Cortex of kidney (tissue), 1 donor: ENCODE measurements at places on chromosomes 3 and 15.

DNA sequence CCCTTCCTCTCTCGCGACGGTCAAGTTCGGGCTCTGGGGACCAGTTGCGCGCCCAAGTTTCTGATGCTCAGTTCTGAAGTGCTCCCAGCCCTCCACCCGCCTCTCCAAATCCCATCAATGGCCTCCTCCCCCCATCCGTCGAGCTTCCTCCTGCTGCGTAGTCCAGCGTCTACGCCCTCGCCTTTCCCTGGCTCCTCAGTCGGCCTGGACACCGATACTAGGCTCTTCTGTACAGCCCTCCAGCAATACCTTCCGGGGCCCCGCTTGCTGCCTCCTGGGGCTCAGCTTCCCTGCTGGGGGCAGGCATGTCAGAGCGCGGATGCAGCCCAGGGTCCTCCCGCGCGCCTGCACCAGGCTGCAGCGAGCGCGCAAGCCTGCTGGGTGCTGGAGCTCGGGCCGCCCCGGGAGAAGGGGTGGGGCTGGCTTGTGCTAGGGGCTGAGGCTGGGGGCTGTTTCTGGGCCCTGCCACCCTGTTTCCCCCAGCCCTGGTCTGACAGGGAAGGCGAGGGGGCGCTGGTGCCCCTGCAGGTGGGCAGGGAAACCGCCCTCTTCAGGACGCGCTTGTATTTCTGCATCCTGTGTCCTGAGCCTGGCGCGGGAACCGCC, 353.3 kb upstream of the SUCLG2 start:
- DNase-seq = no peak

DNA sequence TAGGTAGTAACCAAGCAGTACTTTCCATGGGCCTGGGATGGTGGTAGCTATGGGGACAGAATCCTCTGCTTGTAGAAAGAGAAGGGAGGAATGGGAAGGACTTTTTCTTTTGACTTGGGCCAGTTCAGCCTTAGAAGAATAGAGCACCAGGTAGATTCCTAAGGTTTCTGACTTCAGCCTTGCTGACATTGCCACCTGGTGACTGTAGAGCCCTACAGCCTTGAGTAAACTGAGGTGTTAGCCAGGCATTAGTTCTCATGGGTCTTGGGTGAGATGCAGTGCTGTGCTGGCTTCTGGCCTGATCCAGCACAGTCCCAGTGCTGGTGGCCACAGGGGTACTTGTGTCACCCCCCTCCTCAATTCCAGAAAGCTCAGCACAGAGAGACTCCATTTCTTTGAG, 171.1 kb downstream of the ZBBX start:
- no peak for DNase-seq

- no peak for DNase-seq
These were observed 72.7 kb downstream of the INO80 start for GRCh38 chr15:41043276-41043951.

GRCh38 chr15:79310612-79310984, 314 bp upstream of the TMED3 start:
- DNase-seq = no peak

- no peak for DNase-seq
These were observed 179.5 kb upstream of the NSMCE3 start for GRCh38 chr15:29449136-29449535.

DNA sequence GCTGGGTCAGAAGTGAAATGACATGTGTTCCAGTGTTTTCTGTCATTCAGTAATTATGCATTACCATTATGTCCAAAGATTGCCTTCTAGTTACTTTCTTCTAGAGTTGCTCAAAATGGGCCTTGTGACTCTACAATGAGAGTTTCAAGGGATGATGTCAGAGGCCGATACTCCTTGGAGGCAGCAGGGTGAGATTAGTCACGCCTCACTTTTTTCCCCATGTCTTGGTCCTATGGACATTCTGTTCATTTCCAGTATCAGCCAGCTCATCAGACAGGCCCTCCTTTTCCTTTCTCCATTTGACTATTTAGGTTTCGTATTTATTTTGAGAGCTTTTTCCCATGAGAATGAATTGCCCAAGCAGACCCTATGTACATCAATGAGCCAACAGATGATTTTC, 17.5 kb downstream of the VGLL3 start:
- DNase-seq = no peak

- no peak for DNase-seq
These were observed 154.8 kb upstream of the SNTN start for GRCh38 chr3:63497641-63498040.

- no peak for DNase-seq
These were observed 38.3 kb upstream of the IGSF10 start for GRCh38 chr3:151499168-151499567.

- no peak for DNase-seq
These were observed 55.0 kb downstream of the ATP2C1 start for GRCh38 chr3:130948929-130949328.

GRCh38 chr3:16675805-16676204, 70.6 kb upstream of the DAZL start:
- DNase-seq = no peak

DNA sequence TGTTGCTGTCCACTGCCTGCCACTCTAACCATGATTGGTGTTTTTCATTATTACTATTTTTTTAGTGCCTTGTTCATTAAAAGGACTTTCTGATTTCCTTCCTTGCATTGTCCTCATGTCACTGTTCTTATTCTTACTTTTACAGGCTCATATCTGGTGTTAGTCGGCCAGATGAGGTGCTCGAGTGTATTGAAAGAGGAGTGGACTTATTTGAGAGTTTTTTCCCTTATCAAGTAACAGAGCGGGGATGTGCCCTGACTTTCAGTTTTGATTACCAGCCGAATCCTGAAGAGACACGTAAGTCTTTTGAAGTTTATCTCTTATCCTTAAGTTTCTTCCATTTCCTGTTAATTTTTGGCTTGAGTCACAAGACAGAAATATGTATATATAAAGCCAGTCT, 23.2 kb downstream of the QTRT2 start:
- no peak for DNase-seq

DNA sequence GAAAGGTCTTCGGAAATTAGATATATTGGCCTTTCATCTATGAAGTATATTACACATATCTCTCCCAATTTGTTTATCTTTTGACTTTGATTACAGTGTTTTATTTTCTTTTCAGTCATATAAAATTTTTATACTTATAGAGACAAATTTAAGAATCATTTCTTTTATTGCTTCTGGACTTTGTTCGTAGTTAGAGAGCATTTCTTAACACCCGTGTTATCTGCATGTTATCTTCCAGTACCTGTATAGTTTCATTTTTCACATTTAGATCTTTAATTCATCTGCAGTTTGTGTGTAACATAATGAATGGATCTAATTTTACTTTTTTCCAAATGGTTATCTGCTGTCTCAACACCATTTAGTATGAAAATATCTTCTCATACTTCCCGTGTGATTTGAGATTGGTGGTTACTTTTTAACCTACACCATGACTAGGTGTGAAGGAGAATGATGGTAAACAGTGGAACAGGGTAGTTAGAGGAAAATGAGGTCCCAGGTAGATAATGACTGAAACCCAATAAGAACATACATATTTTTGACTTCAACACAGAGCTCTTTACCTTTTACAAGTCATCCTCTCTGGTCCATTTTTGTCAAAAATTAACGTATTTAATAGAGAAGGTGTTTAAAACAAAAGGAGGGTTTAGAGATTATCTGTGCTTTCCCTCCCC, 99.3 kb downstream of the LPP start:
- no peak for DNase-seq

GRCh38 chr15:36844534-36844998, 255.8 kb downstream of the MEIS2 start:
- DNase-seq = no peak

DNA sequence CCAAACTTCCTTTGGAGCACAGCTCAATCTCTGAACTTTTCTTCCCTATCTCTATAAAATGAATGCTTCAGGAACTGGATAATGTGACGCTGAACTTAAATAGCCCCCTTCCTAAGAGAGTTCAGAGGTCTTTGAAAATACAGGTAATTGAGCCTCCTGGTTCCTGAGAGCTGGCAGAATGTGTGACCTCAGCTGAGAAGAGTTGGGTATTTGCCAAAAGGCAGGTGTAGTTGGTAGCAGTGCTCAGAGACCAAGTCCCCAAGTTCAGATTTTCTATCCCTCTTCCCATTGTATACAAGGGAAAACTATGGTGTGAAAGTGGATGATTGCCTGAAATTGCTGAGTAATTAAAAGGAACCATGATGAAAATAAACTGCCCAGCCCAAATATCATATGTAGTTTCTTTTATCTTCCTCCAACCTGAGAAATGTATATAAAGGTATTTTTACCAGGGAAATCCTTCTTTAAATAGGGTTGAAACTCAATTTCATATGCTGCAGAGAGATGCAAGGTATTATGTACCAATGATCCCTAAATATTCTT, 154.6 kb upstream of the ICE2 start:
- DNase-seq = no peak

GRCh38 chr15:70853318-70853972, 512 bp downstream of the LARP6 start:
- DNase-seq = no peak

DNA sequence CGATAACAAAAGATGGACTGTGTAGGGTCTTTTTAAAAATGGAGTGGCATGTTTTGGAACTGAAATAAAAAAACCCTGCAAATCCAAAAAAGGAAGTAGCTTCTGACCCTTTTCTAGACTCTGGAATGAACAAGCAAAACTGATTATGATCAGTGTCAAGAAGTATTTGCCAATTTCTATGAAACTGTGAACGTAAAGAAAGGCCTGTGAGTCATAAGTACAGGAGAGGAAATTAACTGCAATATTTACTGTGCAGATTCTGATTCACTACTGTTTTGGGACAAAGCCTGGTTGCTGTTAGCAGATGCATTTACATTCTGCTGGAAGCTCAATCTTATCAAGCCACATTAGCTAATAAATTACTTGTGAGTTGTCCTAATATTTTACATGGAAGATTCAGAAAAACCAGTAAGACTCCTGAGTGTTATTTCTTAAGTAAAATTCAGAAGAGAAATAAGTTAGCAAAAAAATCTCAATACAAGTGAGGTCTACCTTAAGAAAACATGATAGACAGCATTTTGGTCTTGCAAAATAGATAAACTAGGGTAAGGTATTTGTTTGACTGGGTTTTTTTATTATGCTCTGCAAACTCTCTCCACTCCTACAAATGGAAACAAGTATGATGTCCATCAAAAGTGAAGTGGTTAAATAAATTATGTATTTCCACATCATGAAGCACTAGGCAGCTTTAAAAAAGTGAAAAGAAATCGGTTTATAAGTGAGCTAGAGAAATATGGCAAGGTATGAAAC, 90.2 kb upstream of the LMOD3 start:
- DNase-seq = no peak

GRCh38 chr3:71393093-71393492, 190.4 kb downstream of the FOXP1 start:
- no peak for DNase-seq

DNA sequence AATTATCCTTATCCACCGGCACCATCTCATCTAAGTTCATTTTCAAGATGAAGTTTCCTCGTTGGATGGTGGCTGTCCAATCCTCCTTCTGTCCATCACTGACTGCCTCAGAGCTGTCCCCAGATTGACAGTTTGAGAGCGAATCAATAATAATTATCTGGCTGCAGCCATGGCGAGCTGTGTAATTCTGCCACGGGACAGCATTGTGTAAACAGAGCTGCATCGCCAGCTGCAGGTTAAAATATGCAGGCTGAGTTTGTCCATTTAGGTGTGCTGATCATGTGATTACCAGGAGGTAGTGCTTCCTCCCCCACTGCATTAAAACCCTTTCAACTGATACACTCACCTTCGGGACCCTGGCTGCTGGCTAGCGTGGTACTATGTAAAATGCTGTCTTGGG, 461.9 kb upstream of the ONECUT1 start:
- no peak for DNase-seq

GRCh38 chr3:71718072-71718471, 7.1 kb downstream of the EIF4E3 start:
- no peak for DNase-seq

DNA sequence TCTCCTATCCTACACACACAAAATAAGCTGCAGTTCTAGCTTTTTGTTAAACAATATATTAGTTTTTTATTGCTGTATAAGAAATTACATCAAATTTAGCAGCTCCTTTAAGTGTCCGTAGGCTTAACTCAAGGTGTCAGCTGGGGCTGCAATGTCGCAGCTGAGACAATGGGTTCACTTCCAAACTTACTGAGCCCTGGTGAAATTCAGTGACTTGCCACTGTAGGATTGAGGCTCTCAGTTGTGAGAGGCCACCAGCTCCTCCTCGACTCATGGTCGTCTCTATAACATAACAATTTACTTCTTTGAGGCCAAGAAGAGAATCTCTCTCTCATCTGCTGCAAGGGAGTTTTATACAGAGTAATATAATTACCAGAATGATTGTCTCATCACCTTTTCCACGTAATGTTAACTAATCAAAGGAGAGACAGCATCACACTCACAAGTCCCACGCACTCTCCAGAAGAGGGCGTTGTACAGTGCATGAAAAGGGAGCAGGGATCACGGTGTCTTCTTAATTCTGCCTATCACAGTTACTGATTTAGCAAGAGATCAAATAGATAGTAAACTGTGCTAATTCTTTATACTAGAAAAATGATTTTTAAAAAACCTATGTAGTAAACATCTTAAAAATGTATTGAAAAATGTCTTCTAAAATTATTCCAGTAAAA, 735.6 kb upstream of the GBE1 start:
- no peak for DNase-seq

DNA sequence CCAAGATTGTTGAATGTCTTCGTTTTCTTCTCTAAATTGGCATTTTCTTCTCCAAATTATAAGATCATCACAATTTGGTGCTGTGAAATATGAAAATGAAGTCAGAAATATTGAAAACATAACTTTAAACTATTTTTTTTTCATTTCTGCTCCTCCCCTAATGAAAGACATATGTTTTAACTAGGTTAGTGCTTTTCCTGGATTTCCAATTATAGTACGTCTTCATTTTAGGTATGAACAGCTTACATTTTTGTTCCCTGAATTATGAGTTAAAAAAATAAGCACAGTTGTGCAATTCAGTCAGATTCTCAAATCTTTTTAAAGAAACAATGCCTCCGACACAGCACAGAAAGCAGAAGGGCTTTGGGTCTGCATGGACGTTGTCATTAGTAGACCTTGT, 83.5 kb upstream of the CFAP20DC start:
- DNase-seq = no peak

DNA sequence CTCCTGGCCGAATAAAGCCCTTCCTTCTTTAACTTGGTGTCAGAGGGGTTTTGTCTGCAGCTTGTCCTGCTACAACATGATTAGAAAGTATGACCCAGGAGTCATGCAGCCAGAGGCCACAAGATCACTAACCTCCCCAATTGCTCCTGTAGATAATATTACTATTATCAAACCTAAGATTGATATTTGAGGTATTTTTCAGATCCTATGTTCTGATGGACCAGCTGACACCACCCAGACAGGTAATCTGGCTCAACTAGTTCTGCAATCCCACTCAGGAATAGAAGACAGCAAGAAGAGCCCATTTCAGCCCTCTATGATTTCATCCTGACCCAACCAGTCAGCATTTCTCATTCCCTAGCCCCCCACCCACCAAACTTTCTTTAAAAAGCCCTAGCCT, 23.3 kb upstream of the LIMD1 start:
- no peak for DNase-seq
